SJSA1 (cell line): ENCODE measurements at places on chromosomes 13 and 19.

- no peak for DNase-seq
Observed at GRCh38 chr13:102657630-102658029, 37.2 kb downstream of the METTL21C start.

GRCh38 chr13:58655086-58655485 lies 1023.5 kb downstream of the PCDH17 start:
- DNase-seq: no peak

DNA sequence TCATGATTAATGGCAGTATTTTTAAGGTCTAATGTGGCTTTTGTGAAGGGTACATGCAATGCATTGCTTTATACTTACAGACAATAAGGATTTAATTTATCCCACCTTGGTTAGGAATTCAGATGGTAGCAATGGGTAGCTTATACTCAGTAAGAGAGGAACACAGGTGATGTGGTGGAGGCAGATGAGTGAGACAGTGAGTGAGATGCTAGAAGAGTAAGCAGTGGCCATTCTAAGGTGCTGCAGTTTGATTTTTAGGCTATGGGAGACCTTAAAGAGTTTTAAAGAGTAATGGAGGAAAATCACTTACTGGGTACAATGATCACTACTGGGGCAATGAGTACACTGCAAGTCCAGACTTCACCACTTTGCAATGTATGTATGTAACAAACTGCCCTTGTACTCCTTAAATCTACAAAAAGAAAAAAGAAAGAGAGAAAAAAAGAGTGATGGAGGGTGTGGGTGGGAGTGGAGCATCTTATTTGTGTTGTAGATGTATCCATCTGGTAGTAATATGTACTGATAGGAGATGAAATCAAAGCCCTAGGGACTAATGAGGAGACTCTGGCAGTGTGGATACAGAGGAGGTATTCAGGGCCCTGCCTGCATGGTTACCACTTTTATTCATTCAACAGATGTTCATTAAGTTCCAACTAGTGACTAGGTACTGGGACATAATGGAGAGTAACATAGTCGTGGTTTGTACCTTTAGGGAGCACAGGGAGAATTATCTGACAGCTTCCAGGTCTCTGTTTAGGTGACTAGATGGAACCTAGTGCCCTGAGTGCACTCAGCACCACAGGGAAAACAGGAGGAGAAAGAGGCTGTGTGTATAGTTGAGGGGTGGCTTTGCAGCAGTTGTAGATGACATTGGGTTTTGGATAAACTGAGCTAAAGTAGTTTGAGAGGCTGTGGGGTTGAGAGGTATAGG lies 99.0 kb downstream of the GPC6 start:
- DNase-seq: no peak

DNA sequence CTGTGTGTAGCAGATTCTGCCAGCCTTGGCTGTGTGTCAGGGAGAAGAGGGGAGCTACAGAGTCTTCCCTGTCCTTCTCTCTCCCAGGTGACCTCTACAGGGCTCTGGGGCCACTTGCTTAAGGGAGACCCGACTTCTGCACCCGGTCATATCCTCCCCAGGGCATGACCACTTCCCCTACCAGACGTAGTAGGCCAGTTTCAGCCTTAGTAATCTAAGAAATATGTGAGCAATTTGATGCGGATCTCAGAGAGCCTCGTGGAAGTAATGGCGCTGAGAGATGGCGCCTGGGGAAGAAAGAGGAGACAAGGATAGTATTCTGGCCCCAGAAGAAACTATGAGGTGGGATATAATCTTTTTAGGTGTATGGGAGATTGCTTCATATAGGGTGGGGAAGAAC lies 41.9 kb downstream of the NFIX start:
- DNase-seq: peak; percentile 83

DNA sequence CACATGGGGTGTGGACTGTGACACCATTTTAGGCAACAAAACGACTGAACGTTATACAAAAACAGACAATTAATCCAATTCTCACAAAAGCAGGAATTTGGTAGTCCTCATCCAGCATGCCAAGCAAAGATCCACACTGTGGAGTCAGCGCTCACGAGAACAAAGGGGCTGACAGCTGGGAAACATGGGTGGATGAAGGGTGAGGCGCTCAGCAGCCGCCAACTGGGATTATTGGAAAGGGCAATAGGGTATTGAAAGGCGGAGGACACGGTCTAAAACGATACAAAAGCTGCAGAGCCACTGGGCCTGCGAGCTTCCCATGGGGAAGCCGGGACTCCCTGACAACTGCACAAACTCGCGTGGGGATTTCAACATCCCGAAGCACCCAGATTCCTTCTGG lies 4.7 kb upstream of the ZNF813 start:
- DNase-seq: no peak

DNA sequence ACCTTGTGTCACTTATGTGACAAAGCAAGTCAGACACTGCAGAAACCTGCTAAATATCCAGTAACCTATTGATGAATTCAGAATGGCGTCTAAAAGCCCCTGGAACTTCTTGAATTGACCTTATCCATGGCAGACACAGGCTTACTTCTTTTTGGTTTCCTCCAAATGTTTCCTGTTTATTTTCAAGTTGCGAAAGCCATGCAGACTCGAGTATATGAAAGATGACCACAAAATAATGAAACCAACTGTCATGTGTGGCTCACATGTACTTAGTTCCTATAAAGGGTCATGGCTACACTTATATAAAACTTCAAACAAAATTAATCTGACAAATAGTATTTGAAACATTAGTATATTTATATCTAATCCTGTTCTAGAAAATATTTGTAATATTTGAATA lies 113.1 kb upstream of the FNDC3A start:
- DNase-seq: no peak

GRCh38 chr13:22740264-22740663 lies 440.5 kb upstream of the SGCG start:
- no peak for DNase-seq

DNA sequence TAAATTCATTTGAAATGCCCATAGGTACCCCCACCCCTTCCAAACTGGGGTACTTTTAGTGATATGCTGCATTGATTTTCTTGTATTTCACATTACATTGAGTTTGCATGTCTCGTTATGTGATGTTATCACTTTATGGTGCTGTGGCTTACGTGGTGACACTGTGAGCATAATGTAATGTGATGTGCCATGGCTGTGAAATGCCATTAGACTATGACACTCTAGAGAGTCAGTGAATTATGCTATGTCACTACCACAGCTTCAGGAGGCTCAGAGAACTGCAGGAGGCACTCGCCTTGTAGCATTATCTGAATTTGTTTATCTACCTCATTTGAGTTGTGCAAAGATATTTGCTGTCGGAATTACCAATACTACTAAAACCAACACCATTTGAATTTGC lies 590.1 kb upstream of the SLC10A2 start:
- DNase-seq: no peak

DNA sequence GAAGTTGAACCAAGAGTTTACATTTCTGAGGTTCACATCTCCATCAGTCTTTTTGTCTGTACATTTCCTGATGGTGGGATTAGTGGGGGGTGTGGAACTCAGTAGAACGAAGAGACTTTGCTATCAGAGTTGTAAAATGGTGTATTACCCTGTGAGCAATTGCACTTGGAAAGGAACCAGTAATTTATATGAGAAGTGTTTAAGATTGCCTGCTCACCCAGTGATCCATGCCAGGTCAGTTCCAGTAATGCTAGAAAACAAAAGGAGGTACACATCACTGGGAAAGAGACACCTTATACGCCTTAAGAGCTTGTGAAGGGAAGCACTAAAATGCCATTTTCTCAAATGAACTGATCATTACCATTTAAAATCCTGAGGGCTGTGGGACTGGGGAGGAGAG lies 7.5 kb upstream of the DACH1 start:
- no peak for DNase-seq

- DNase-seq: peak; percentile 67
Observed at GRCh38 chr19:2060884-2061494, 9.9 kb upstream of the MKNK2 start.

- DNase-seq: peak; percentile 78
Observed at GRCh38 chr13:102825921-102826706, 19.7 kb upstream of the ERCC5 start.

- DNase-seq: no peak
Observed at GRCh38 chr13:36385489-36385888, 39.3 kb upstream of the SPART start.

- DNase-seq: no peak
Observed at GRCh38 chr13:29888306-29888705, 37.9 kb upstream of the UBL3 start.

- DNase-seq: no peak
Observed at GRCh38 chr13:108742701-108743451, 113.5 kb downstream of the MYO16 start.

GRCh38 chr19:54325194-54325621 lies 12.2 kb upstream of the LILRA5 start:
- DNase-seq: no peak

DNA sequence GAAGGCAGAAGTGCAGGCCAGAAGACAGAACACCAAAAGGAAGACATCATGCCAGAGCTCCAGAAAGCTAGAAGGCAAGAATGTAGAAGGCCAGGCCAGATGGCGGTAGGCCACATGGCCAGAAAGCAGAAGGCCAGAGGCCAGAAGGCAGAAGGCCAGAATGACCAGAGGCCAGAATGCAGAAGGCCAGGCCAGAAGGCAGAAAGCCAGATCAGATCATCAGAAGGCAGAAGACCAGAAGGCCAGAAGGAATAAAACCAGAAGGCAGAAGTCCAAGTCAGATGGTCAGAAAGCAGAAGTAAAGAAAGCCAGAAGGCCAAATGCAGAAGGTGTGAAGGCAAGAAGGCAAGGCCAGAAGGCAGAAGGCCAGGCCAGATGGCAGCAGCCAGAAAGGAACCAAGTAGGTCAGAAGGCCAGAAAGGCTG lies 185.0 kb downstream of the TUBA3C start:
- DNase-seq: no peak

GRCh38 chr13:70191034-70191433 lies 82.8 kb upstream of the KLHL1 start:
- no peak for DNase-seq
